ENCODE measurements at places on chromosomes 6 and 20. TPM values are rescaled to one million over a fixed set of nuclear protein-coding genes. Genes with fewer than 3 reads are reported as not detected.

SLC22A1 gene
- total RNA-seq = 36.2 TPM

TNNC2 gene
- total RNA-seq = 4.9 TPM

GCNT2 gene
- 37.3 TPM for total RNA-seq

PCMTD2 gene
- 95.3 TPM for total RNA-seq

METTL24 gene
- total RNA-seq = 3.6 TPM

ULBP2 gene
- total RNA-seq = not detected

KIF6 gene
- total RNA-seq = 0.37 TPM

PPP1R3G gene
- total RNA-seq = not detected

GPR63 gene
- 1.7 TPM for total RNA-seq

BMP7 gene
- total RNA-seq = 1.8 TPM

PGC gene
- total RNA-seq = 1,172 TPM

TULP1 gene
- not detected for total RNA-seq

MAD2L1BP gene
- 21.8 TPM for total RNA-seq

PPP1R16B gene
- 7.1 TPM for total RNA-seq

LSM2 gene
- 11.0 TPM for total RNA-seq

RPP40 gene
- total RNA-seq = not detected

FILIP1 gene
- 21.9 TPM for total RNA-seq

DEFB124 gene
- not detected for total RNA-seq

CDH26 gene
- 7.7 TPM for total RNA-seq

DYNLT2 gene
- 1.6 TPM for total RNA-seq

BHLHE23 gene
- total RNA-seq = not detected

PHF20 gene
- 22.6 TPM for total RNA-seq

MDN1 gene
- 28.3 TPM for total RNA-seq

PHACTR3 gene
- total RNA-seq = not detected
